ENCODE measurements at places on chromosomes 2 and 18. TPM values are rescaled to one million over a fixed set of nuclear protein-coding genes. Genes with fewer than 3 reads are reported as not detected.

Gene ATP8B1
- total RNA-seq = 5.6 TPM

Gene SLC14A1
- 5.7 TPM for total RNA-seq

Gene SPC25
- total RNA-seq = not detected

Gene GAREM1
- 14.4 TPM for total RNA-seq

Gene CXCR1
- 0.24 TPM for total RNA-seq

Gene ALLC
- not detected for total RNA-seq

Gene GLI2
- 1.5 TPM for total RNA-seq

Gene PCARE
- 3.3 TPM for total RNA-seq

Gene CCBE1
- total RNA-seq = 0.50 TPM

Gene PRKAG3
- 0.19 TPM for total RNA-seq

Gene CFAP65
- total RNA-seq = not detected

- H3K27me3 ChIP-seq = no peaks in the 10 kb centered on the region
- H3K4me1 ChIP-seq = peaks cover 28% of the 10 kb centered on the region
- peak overlapping the region; percentile 26 for H3K27ac ChIP-seq
- no peak for DNase-seq
Measured at GRCh38 chr2:23595601-23596251, 210.7 kb downstream of the KLHL29 start.

GRCh38 chr2:240259201-240259923 is 118.9 kb upstream of the OTOS start:
- no peaks in the 10 kb centered on the region for H3K36me3 ChIP-seq
- H3K27ac ChIP-seq = peak overlapping the region; percentile 94
- peak; percentile 83 for DNase-seq
- peaks cover 27% of the 10 kb centered on the region for H3K4me1 ChIP-seq
- H3K27me3 ChIP-seq = no peaks in the 10 kb centered on the region

DNA sequence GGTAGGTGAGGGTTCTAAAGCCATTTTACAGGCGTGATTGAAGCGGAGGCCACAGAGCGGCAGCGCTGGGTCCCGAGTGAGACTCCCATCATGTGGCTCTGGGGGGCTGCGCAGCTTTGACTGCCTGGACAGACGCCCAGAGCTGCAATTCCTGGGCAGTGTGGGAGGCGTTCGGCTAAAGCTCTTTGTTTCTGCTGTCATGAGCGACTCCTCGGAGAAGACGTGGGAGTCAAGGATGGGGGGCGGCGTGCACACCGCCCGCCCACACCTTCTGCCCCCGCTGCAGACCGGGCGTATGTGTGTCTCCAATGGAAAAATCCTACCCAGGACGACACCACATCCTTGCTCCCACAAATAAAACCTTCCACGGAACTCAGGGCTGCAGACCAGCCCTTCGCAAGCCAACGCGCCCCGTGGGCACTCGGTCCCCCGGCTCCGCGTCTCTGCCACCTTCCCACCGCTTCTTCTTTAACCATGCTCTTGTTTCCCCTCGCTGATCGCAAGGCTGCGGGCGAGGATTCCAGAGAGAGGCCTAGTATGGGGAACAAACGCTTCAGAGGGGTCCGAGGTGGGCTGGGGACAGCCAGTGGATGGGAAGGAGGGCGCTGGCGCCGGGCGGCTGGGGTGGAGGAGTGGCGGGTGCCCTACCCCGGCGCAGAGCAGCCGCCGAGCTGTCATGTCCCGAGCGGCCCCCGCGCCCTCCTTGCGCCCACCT is 680 bp upstream of the LBH start:
- H3K4me3 ChIP-seq = peak overlapping the region; percentile 97
- H3K4me1 ChIP-seq = peaks cover 48% of the 10 kb centered on the region
- peak overlapping the region; percentile 99 for H3K27ac ChIP-seq

- H3K27me3 ChIP-seq = no peaks in the 10 kb centered on the region
- no peak overlapping the region for H3K4me3 ChIP-seq
- H3K4me1 ChIP-seq = no peaks in the 10 kb centered on the region
- no peak for DNase-seq
- no peaks in the 10 kb centered on the region for H3K36me3 ChIP-seq
Measured at GRCh38 chr18:24514439-24514838, 54.0 kb downstream of the HRH4 start.

GRCh38 chr18:69085951-69086350 is 288.1 kb downstream of the CCDC102B start:
- no peaks in the 10 kb centered on the region for H3K27me3 ChIP-seq
- DNase-seq = no peak
- no peaks in the 10 kb centered on the region for H3K36me3 ChIP-seq
- H3K4me3 ChIP-seq = no peak overlapping the region
- no peaks in the 10 kb centered on the region for H3K4me1 ChIP-seq
- H3K27ac ChIP-seq = no peak overlapping the region

GRCh38 chr18:44125446-44125845 is 555.2 kb upstream of the SETBP1 start:
- DNase-seq = no peak
- no peak overlapping the region for H3K27ac ChIP-seq
- H3K4me1 ChIP-seq = no peaks in the 10 kb centered on the region
- H3K4me3 ChIP-seq = no peak overlapping the region

GRCh38 chr2:45332567-45332966 is 278.5 kb downstream of the SRBD1 start:
- no peaks in the 10 kb centered on the region for H3K36me3 ChIP-seq
- no peak overlapping the region for H3K27ac ChIP-seq
- H3K27me3 ChIP-seq = peaks cover 3% of the 10 kb centered on the region
- no peak for DNase-seq
- no peak overlapping the region for H3K4me3 ChIP-seq
- no peaks in the 10 kb centered on the region for H3K4me1 ChIP-seq

- no peaks in the 10 kb centered on the region for H3K27me3 ChIP-seq
- peaks cover 9% of the 10 kb centered on the region for H3K36me3 ChIP-seq
- peak; percentile 95 for DNase-seq
- no peak overlapping the region for H3K4me3 ChIP-seq
- peaks cover 66% of the 10 kb centered on the region for H3K4me1 ChIP-seq
- no peak overlapping the region for H3K27ac ChIP-seq
Measured at GRCh38 chr2:219642465-219643083, 15.1 kb downstream of the SLC4A3 start.

DNA sequence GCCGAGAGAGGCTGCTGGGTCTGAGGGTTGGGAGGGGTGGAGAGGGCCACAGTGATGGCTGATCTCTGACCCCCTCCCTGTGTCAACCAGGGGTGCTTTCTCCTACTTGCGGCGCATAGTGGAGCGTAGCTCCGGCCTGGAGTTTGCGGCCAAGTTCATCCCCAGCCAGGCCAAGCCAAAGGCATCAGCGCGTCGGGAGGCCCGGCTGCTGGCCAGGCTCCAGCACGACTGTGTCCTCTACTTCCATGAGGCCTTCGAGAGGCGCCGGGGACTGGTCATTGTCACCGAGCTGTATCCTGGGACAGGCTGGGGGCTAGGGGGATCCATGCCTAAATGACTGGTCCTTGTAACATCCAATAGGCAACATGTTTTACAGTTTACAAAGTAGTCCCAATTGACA is 20.9 kb upstream of the GMPPA start:
- H3K36me3 ChIP-seq = no peaks in the 10 kb centered on the region
- H3K4me3 ChIP-seq = no peak overlapping the region
- peak overlapping the region; percentile 47 for H3K27ac ChIP-seq
- no peaks in the 10 kb centered on the region for H3K4me1 ChIP-seq

- H3K27me3 ChIP-seq = no peaks in the 10 kb centered on the region
- peak; percentile 63 for DNase-seq
- H3K36me3 ChIP-seq = no peaks in the 10 kb centered on the region
- peaks cover 35% of the 10 kb centered on the region for H3K4me1 ChIP-seq
- H3K27ac ChIP-seq = peak overlapping the region; percentile 93
- peak overlapping the region; percentile 65 for H3K4me3 ChIP-seq
Measured at GRCh38 chr18:11849841-11850634, 1.2 kb upstream of the CHMP1B start.

- no peaks in the 10 kb centered on the region for H3K4me1 ChIP-seq
- no peak overlapping the region for H3K27ac ChIP-seq
- H3K27me3 ChIP-seq = no peaks in the 10 kb centered on the region
- no peak for DNase-seq
Measured at GRCh38 chr18:45733535-45733934, 9.6 kb downstream of the SLC14A1 start.

GRCh38 chr2:165401285-165401852 is 68.1 kb upstream of the CSRNP3 start:
- no peak overlapping the region for H3K4me3 ChIP-seq
- H3K27ac ChIP-seq = no peak overlapping the region

GRCh38 chr2:74877781-74878433 is 44.0 kb downstream of the HK2 start:
- H3K36me3 ChIP-seq = no peaks in the 10 kb centered on the region
- H3K27ac ChIP-seq = no peak overlapping the region
- DNase-seq = no peak
- H3K4me3 ChIP-seq = no peak overlapping the region
- no peaks in the 10 kb centered on the region for H3K27me3 ChIP-seq

DNA sequence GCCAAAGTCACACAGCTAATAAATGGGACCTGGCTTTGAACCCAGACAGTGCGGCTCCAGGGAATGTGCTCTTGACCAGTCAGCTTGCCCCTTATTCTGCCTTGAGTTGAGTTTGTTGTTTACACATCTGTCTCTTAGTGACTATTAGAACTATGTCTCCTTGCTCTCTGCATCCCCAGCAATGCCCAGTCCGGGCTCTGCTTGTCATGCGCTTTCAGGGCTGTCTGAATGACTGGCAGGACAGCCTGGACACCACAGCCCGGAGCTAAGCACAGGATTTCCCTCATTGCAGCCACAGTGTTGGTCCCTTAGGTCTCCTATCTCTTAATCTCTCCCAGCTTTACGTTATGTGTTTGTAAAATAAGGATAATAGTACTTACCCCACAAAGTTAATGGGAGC is 246.4 kb upstream of the RAB12 start:
- H3K4me1 ChIP-seq = peaks cover 27% of the 10 kb centered on the region
- DNase-seq = no peak
- no peak overlapping the region for H3K4me3 ChIP-seq
- no peak overlapping the region for H3K27ac ChIP-seq

DNA sequence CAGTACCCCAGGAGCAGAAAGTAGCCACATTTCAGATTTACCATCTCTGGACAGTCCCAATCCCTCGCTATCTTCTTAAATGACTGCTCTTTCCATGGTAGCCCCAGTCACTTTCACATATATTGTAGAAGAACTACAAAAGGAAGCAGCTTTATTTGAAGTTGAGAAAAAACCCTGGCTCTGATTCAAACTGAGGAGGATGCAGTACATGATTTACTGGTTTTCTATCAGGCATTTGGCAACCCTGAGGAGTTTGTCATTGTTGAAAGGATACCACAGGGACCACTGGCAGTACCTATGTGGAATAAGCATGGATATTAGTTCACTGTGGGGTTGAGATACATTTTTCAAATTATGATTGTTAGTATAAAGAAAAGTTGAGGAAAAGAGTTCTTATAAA is 640.9 kb upstream of the SETBP1 start:
- no peaks in the 10 kb centered on the region for H3K4me1 ChIP-seq
- H3K36me3 ChIP-seq = no peaks in the 10 kb centered on the region
- H3K27me3 ChIP-seq = no peaks in the 10 kb centered on the region
- H3K27ac ChIP-seq = no peak overlapping the region
- no peak for DNase-seq

DNA sequence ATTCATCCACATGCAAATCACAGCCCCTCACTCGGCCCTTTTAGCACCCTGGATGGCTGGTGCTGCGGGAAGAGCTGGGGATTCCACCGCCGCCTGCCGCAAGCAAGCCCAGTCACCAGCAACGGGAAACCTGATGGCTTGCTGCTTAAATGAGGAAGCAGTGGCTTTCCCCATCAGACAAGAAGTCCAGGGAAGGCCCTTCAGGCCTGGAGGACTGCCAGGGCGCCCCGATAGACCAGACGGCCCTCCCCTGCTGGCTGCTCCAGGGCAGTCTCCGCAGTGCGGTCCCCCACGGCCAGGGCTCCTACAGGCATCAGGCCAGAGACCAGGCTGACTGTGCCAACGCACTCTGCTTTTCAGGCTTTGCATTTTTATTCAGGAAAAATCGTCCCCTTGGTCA is 439.1 kb downstream of the EIPR1 start:
- H3K27me3 ChIP-seq = peaks cover 4% of the 10 kb centered on the region
- no peaks in the 10 kb centered on the region for H3K36me3 ChIP-seq
- H3K27ac ChIP-seq = no peak overlapping the region
- no peak overlapping the region for H3K4me3 ChIP-seq

GRCh38 chr2:241925821-241926441 is 56.4 kb downstream of the RTP5 start:
- no peak overlapping the region for H3K4me3 ChIP-seq
- H3K27ac ChIP-seq = no peak overlapping the region
- no peaks in the 10 kb centered on the region for H3K27me3 ChIP-seq
- no peaks in the 10 kb centered on the region for H3K36me3 ChIP-seq
- no peaks in the 10 kb centered on the region for H3K4me1 ChIP-seq

DNA sequence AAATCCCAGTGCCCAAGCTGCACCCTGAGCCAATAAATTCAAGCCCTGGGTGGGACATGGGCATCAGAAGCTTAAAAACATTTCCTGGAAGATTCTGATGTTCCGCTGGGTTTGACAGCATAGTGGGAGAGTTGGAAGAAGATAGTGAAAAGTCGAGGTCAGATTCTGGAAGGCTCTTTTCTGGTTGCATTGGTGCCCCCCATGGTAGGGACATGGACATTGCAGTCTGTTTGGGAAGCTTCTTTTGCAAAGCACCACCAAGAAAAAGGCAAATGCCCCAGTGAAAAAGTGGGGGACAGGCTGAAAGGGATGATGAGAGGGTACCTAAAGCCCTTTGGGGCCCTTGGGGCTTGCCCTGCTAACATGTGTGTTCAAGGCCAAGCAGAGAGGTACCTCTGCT is 21.0 kb downstream of the MERTK start:
- H3K4me3 ChIP-seq = no peak overlapping the region
- DNase-seq = no peak
- no peak overlapping the region for H3K27ac ChIP-seq

GRCh38 chr18:23586249-23587196 is at the start of gene NPC1:
NPC1 (minus strand) TSS chr18:23586506; CDS start chr18:23586343, 163 bp downstream.
- DNase-seq = peak; percentile 95
- peak within 1 kb of the TSS; percentile 91 for H3K4me3 ChIP-seq
- peaks cover 8% of the 10 kb centered on the region for H3K36me3 ChIP-seq
- H3K27ac ChIP-seq = peak within 1 kb of the TSS; percentile 98
- peaks cover 12% of the 10 kb centered on the region for H3K27me3 ChIP-seq

DNA sequence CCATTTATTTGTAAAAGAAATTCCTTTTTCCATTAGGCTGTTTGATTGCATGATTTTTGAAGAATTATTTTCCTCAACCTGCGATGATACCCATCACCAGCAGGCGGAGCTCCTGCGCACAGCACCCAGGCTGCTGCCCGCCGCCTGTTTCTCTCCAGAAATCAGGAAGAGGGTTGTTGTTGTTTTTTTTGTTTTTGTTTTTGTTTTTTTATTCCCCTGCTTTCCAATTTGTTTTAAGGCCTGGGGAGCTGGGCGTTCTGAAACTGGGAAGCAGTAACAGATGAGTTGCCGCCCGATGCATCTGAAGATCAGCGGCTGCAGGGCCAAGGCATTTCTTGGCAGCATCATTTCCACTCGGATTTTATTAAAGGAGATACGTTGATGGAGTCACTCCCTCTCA is 132.1 kb downstream of the MBP start:
- H3K4me3 ChIP-seq = no peak overlapping the region
- no peak overlapping the region for H3K27ac ChIP-seq
- no peaks in the 10 kb centered on the region for H3K27me3 ChIP-seq
- H3K36me3 ChIP-seq = no peaks in the 10 kb centered on the region
